ENCODE measurements at places on chromosomes 11 and 22.
A peak's percentile ranks its signal among the peaks of the same experiment; 100 is the strongest.

- DNase-seq = no peak
Measured at GRCh38 chr22:37811867-37812266, 4.1 kb downstream of the GCAT start.

- DNase-seq = no peak
Measured at GRCh38 chr22:37192741-37193140, 4.7 kb upstream of the C1QTNF6 start.

DNA sequence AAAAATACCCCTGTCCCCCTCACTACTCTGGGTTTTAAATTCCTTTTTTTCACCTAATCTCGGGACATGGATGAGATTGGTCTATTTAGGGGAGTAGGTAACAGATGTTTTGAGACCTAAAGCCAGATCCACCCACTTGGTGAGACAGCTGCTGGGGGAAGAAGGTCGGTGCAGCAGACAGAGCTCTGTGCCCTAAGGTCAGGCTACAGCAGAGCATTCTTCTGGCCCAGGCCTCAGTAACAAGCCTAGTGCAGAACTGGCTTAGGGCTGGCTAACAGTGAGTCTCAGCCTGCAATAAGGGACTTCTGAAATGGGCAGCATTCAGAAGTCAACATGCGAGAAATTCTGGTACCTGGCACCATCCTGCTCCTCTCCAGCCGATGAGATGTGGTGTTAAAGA is 444.9 kb upstream of the KIRREL3 start:
- DNase-seq = no peak

- DNase-seq = no peak
Measured at GRCh38 chr22:20076627-20077172, 3.3 kb upstream of the DGCR8 start.

- peak; percentile 80 for DNase-seq
Measured at GRCh38 chr11:124315052-124315451, 1.3 kb upstream of the OR8D1 start.

GRCh38 chr11:37710031-37710430 is 1112.0 kb upstream of the RAG2 start:
- DNase-seq = peak; percentile 29

DNA sequence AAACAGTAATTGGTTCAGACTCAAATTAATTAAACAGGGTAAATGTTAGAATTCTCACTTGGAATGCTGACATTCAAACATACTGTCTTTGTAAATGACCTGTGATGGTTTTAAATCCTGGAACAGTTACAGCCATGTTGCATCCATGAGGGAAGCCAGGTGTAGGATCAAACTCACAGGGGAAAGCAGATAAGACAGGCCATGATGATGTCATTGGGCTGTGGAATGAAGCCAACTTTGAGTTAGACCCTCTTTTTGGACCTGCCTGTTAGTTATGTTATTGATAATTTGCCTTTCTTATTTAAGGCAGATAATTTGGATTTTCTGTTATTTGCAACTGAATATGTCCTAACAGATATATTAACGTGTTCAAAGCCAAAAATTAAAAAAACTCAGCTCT is 39.3 kb upstream of the ABTB2 start:
- no peak for DNase-seq

- no peak for DNase-seq
Measured at GRCh38 chr11:108752297-108752751, 87.5 kb downstream of the DDX10 start.

Measured in IMR-90 (cell line).